ENCODE measurements at places on chromosomes 1 and 21.

- DNase-seq = no peak
Observed at GRCh38 chr1:18549106-18549505, 68.4 kb downstream of the KLHDC7A start.

DNA sequence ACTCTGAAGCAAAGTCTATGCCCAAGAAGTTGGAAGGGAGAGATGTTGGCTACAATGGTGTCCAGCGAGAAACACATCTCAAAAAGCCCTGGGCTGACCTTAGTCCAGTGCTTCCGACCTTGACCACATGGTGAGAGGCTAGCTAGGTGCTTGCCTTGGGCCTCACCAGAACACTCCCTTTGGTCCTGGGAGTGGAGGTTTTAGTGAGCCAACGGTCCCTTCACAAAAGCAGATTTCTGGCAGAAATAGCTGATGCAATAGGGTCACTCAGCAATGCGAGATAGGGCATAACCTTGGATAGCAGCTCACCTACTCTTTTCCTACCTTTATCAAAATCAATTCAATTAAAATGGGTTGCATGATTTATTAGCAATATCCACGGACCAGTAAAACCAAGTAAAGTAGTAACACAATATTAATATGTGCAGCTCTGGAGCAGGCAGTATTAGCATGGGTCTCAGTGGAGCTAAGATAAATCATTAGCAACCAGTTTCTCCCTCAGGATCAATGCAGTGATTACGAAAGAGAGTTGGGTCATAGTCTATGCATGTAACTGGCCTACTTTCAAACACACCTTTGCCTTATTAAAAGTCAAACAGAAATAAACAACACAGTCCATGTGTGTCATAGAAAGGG lies 1.9 kb downstream of the SLC30A10 start:
- DNase-seq = no peak

DNA sequence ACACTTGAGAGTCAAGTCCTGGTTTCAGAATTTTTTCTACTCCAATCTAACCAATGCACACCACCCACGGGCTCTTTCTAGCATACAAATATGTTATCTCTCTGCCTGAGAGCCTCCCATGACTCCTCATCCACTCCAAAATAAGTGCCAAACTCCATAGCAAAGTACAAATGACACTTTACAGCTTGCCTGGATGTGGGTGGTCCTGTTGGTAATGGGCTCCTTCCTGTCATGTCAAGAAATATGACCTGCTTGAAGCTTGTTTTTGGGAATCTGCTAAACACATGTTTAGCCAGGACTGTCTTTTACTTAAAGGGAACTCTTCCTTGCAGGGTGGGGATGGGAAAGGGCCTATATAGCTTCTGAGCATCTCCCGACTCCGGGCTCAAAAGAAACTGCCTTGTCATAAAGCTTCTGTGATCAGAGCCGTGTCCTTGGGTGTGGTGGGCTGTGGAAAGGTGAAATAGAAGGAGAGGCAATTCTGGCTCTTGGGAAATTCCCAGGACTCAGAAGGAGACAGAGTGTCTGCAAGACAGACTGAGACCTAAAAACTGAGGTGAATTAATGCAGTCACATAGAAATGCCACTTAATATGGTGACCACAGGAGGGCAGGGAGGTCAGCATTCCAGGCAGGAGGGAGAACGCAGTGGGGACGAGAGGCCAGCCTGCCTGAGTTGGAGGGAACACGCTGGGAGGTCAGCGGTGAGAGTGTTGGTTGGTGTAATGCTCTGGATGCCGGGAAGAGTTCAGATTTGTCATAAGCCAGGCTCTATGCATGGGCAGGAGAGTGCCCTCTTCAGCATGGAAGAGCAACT lies 6.1 kb upstream of the IGFN1 start:
- DNase-seq = peak; percentile 38

GRCh38 chr1:29202053-29202452 lies 20.4 kb upstream of the SRSF4 start:
- no peak for DNase-seq

DNA sequence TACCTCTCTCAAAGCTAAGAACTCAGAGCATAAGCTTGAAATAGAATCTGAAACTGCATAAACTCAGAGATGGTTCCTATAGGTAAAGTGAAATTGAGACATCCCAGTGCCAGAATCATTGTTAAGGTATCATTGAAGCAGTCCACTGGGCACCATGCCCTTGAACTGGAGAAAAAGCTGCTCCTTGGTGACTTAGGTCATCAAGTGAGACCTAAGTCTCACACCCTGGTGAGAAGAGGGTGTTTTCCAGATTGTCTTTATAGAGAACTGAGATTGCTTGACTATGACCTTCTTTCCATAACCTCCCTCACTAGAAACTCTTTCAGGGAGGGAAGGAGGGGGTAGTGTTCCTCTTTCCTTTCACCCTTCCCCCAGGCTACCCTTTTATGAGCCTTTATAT lies 9.4 kb upstream of the ATP6V1G3 start:
- DNase-seq = no peak

DNA sequence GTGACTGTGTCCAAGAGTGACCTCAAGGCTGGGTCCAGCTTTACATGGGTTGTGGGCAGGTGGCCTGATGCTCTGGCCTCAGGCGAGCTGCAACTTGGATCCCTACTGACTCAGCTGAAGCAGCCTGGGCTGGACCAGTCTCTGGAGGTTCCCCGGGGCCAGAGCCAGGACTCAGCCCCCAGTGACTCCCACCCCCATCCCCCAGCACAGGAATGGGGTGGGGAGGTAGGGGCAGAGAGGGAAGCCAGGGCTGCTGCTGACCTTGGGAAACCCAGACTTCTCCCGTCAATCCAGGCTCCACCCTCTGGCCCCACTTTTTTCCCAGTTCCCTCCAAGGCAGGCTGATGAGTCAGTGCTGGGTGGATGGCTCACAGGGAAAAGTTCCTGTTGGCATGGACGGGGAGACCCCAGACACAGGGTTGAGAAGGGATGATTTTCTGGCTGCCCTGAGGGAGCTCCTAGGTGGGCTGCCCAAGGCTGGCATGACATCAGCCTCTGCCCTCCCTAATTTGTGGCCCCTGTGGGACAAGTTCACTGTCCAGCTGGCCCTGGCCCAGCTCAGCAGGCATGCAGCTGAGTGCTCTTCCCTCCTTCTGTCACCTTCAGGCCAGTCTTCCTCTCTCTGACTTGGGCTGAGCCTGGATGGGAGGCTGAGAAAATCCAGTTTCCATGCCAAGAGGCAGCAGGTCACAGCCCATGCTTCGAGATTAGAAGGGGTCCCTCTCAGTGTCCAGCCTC lies 2.2 kb downstream of the ZC3H12A start:
- no peak for DNase-seq

- no peak for DNase-seq
Observed at GRCh38 chr1:9284061-9284460, 8.6 kb upstream of the SPSB1 start.

- DNase-seq = no peak
Observed at GRCh38 chr1:119653839-119654170, 5.7 kb upstream of the ZNF697 start.

GRCh38 chr1:79575424-79575823 lies 568.9 kb upstream of the ADGRL4 start:
- no peak for DNase-seq
